ENCODE measurements at places on chromosomes 3 and 15.

DNA sequence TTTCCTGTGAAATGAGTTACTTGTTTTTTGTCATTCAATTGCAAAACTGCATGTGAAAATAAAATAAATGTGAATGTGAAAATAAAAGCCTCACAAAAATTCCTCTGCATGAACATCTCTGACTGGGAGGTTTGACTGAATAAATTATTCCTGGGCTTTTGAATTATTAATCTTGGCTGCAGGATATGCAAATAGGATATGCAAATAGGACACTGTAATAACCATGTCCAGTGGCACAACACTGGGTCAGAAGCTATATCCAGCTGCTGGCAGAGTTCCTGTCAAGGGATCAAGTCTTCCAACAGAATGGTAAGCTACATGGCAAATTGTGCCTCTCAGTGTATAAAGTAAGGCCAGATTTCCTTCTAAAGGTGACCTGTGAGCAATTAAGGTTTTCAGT lies at the start of gene SUCNR1:
Gene SUCNR1, plus strand, starts transcription at position 246 of the 400 bp plus-strand sequence. CDS start 6,250 bp downstream, outside the sequence.
- DNase-seq: no peak

GRCh38 chr15:52493968-52494367 lies 34.7 kb downstream of the MYO5A start:
- no peak for DNase-seq

GRCh38 chr3:70583682-70584081 lies 271.2 kb upstream of the MDFIC2 start:
- no peak for DNase-seq

GRCh38 chr3:110680450-110680849 lies 391.2 kb upstream of the NECTIN3 start:
- DNase-seq: no peak

DNA sequence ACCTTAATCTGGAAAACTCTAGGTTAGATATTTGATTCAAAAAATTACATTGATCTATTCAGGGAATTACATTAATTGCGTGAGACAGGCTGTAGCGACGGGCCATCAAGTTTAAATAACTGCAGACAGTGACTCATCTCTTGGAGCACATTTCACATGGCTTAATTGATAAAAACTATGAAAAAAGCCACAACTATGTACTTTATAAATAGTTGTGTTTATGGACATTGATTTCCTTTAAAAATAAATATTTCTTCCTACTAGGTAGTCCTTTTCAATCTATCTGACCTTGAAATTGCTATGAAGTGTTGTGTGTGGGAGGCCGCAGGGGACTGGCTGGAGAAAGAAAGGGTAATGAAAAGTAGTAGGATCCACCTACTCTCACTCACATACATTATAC lies 157.8 kb downstream of the IL1RAP start:
- no peak for DNase-seq

GRCh38 chr15:40441565-40442531 lies 1.1 kb downstream of the BAHD1 start:
- no peak for DNase-seq

DNA sequence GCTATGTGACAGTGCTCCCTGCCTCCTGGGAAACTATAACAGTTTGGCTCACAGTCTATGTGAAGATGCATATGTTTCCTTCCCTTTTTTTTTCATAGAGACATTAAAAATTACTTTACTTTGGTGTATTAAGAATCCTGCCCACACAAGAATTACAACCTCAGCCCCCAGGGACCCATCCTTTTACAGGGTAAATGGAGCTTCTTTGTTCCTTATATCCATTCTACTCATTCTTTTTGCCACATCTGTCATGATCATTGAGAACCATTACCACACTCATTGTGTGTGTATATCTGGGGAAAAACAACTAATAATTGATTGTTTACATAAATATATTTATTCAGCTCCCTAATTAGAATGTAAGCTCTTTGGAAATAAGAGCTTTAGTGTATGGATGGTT lies 157.4 kb downstream of the SSR3 start:
- no peak for DNase-seq

GRCh38 chr15:45083223-45083622 lies 30.7 kb downstream of the DUOX2 start:
- DNase-seq: no peak

GRCh38 chr15:78192826-78193594 lies 41.4 kb downstream of the ACSBG1 start:
- no peak for DNase-seq

DNA sequence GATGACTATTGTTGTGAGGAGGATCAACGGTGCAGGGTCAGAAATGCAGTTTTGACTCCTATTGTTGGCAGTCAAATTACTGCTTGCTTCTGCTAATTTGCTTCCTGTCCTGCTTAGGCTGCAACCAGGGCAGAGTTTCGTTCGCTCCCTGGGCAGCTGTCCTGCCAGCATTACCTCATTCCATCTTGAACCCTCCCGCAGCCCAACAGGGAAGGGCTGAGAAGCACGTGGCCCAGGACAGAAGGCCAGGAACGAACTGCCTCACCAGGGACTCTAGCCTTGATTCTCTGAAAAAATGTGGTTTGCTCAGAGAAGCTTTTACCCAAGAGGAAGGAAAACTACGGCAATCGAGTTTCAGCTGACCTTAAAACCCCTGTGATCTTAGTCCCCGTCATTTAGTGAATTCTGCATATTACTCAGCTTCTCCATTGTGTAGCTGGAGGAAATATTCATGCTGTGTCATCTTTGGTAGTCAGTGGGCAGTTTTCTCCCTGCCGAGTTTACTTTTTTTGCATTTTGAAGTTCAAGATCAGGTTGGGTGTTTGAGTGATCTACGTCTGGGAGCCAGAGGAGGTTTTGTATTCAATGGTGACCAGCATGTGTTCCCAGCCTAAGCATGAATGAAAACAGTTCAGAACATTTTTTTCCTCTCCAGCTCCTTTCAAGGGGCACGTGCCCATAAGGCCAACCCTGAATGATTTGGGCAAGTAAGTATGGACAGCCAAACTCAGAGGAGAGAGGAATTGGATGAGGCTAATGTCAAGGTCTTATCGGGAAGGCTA lies 23.0 kb downstream of the TLNRD1 start:
- no peak for DNase-seq

GRCh38 chr3:138367326-138367850 lies 19.0 kb downstream of the MRAS start:
- no peak for DNase-seq

DNA sequence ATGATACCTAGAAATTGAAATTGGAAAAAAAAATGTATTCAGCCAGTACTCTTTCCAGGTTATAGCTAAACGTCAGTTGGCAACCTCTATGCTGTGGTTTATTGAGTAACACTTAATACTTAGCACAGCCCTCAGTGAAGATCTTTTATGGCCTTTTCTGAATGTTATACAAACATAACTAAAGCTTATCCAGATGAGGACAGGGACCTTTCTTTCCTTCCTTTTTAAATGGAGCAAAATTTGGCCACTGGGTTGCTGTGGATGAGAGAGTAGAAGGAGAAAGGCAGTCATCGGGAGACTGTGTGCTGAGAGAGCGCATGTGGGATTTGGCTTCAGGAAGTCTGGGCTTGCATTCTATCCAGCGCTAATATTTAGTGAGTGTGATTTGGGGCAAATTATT lies 36.1 kb downstream of the IGF1R start:
- no peak for DNase-seq
